ENCODE measurements at places on chromosomes 16 and 17.

DNA sequence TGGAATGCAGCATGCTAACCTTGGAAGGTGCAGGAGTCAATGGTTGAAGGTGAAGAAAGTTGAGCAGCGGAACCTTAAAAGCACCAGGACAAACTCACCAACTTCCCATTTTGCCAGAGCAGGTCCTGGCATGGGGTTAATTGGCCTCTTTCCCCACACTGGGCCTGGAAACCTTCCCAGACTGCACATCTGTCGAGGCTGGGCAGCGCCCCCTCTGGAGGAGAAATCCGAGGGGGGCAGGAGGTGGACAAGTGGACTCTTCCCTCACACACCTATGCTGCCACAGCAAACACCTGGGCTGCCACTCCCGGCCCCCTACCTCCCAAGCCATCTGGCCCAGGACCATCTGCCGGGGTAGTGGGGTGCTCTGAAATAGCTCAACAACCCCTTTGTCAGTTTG is 232.4 kb downstream of the CBLN1 start:
- DNase-seq, result no peak

GRCh38 chr17:58136669-58137279 is 11.4 kb upstream of the OR4D1 start:
- no peak for DNase-seq

- no peak for DNase-seq
Measured at GRCh38 chr16:75010427-75010826, 11.6 kb downstream of the ZNRF1 start.

- DNase-seq, result no peak
Measured at GRCh38 chr16:83433201-83433600, 374.6 kb upstream of the HSBP1 start.

DNA sequence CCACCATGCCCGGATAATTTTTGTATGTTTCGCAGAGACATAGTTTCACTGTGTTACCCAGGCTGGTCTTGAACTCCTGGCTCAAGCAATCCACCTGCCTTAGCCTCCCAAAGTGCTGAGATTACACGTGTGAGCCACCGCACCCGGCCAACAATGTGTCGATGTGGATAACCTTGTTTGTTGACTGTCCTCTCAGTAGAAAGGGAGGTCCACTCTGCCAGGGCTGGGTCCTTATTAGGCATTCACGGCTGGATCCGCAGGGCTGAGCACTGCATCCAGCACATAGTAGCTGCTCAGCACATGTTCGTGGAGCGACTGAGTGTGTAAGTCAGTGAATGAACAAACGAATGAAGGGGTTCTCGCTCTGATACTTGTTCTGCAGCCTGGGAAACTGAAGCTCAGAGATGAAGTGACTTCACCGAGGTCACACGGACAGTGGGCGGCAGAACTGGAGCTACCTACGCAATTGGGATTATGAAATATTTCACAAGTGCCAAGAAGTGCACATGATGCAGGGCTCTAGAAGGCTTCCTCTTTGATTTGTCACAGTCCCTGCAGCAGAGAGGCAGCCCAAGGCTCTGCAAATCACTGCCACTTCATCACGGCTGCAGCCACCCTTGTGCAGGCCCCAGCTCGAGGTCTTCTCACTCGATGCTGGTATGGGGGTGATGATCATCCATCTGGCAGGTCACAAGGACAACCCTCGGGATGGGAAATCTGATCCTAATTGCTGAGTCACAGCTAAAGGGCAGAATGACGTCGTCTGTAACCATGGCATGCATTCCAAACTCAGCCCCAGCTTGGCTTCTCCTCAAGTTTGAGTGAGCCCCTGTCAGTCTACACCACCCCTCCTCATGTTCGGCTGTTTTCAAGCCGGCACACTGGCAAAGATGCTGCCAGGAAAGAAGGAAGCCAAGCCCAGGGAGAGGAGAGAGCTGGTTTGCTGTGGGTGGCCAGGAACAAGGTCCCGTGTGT is 28.0 kb upstream of the SNN start:
- DNase-seq, result peak; percentile 97

GRCh38 chr16:10971560-10971961 is 27.2 kb downstream of the CLEC16A start:
- DNase-seq, result peak; percentile 92

DNA sequence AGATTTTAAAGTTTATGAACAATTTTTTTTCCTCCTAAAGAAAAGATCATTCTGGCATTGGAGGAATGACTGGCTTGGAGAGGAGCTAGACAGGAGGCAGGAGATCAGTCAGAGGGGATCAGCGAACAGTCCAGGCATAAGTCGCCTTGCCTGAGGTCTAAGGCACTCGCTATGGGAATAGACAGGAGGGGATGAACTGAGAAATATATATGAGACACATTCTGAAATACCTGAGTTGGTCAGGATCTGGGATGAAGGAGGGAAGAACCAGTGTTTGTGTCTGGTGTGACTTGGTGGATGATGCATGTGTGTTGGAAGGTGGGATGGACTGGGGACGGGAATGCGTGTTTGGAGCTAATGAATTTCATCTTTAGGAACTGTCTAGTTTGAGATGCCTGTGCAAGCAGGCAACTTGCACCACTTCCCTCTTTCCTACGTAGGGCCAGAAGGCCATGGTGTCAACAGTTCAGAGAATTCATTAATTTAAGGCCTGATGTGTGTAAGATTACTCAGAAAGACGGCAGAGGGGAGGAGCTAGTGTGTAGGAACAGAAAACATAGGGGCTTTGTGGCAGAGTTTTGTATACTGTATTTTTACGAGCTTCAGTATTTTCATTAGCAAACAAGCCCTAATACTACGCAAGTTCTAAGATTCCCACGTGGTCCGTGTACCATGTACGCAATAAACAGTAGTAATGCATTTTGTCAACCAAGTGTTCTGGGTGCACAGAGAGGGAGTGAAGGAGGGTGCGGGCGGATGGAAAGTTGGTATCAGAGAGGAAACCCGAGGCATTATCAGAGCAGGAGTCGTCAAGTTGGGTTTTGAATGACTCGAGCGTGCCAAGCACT is 825 bp downstream of the HEATR6 start:
- DNase-seq, result no peak

- no peak for DNase-seq
Measured at GRCh38 chr16:10641555-10641952, 53.2 kb downstream of the TEKT5 start.

DNA sequence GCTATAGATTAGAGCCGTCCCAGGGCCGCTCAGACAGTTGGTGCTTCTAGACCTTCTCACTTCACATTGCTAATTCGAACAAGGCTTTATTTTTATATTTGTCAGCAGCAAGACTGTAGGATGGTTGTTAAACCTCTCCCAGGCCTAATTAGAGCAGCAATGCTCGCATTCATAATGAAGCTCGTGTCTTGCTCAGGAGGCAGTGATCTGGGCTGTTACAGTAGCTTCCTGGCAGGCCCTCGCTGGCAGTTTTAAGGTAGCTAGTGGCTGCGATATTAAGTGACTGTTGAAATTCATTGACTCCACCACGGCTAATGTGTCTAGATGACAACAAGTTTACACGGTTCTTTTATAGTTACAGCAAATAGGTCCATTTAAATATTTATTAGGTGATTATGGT is 23.2 kb upstream of the ANKFN1 start:
- DNase-seq, result no peak

DNA sequence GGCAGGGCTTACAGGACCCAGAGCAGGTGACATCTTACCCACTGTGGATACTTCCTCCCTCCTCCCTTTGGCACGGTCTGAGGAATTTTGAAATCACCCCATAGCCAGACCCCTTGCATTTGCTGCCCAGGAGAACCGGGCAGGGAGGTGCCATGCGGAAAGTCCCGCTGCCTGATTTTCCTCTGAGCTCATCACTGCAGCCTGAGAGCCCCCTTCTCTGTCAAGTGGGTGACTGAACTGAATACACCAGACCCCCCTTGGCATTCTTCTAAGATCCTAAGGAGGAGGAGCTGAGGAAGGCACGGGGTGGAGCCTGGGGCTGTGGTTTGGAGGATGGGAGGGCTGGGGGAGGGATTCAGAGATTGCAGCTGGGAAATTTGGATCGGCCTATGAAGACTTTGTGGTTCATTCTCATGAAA is 173.4 kb downstream of the RAB11FIP4 start:
- no peak for DNase-seq

DNA sequence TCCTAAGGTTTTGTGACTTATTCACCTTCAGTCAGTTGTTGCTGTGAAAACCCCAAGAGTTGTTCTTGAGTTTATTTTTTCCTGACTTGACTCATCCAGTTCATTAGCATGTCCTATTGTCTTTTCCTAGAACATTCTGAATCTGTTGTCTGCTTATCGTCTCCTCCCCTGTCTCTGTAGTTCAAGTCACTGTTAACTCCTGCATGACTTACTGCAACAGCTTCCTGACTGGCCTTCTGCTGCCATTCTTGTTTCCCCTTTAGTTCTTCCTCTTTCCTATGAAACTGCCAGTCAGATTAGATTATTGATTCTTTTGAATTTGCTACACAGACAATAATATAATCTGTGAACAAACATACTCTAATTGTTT is 161.5 kb downstream of the FTO start:
- no peak for DNase-seq

DNA sequence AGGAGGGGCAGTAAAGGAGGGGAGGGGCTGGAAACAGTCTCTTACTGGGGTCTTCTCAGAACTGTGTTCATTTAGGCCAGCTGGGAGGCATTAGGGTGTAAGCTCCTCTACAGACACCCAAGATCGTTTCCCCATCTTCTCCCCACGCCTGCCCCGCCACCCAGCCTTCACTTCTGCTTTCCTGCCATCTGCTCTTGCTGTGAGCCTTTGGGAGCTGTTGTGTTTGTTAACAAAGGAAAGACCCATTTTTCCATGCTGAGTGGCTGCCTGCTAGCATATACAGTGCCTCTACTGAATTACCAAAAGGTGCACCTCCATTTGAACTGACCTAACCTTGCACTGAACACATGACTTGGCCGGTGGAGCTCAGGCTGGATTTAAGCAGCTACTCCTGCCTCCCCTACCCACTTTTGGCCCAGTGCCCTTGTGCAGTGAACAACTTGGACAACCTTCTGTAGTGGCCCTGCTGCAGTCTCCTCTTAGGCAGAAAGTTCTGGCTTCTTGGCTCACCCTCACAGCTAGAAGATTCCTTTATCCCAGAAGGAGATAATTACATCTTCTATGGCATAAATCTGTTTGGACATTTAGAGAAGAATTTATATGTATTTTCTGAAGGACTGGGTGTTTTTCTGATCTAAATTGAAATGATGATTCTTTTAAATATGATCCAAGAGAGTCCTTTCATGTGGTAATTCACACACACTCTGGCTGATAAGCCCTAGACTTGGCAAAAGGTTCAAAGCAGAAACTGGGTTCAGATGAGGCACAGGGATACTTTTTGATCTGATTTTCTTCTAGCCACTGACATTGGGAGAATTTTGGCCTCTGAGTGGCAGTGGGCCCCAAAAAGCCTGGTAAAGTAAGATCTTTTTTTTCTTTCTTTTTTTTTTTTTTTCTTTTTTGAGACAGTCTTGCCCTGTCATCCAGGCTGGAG is 81.9 kb upstream of the HNF1B start:
- no peak for DNase-seq

DNA sequence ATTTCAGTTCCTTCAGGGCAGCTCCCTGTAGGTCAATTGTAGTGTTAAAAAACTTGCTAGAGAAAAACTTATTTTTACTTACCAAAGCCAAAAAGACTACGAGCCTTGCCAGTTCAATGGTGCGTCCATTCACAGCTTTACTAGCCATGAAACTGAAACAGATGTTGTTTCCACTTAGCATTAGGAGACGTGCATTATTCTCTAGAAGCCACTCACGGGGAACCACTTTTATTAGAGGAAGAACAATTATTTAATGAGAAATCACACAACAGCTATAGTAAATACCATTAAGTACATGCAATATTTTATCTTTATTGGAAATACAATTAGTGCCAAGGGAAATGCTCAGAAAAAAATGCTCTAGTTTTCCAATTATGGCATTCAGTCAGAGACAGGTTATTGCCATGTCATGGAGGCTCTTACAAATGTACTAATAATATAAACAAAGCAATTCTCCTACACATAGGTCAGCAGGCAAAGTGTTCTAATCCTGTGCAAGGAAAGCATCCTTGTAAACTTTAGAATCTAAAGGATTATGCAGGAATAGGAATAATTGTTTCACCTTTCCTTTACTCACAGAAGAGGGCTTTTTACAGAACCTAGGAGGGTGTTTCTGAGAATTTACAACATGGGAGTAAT is 17.4 kb downstream of the LASP1NB start:
- no peak for DNase-seq

DNA sequence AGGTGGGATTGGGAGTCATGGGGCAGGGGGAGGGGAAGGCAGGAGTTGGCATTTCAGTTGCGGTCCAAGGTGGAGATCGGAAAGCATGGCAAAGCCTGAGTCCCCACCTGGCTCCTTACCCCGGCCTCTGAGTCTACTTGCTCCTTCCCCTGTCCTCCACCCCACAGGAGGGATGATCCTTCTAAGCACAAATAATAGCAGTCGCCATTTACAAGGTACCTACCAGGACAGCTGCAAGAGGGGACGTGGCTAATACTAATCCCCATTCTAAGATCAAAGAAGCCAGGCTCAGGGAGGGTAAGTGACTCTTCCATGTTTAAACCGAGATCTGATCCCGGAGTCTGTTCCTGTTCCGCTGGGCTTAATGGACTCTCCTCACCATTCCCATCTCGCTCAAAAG is 396.3 kb downstream of the SLC39A11 start:
- DNase-seq, result no peak

DNA sequence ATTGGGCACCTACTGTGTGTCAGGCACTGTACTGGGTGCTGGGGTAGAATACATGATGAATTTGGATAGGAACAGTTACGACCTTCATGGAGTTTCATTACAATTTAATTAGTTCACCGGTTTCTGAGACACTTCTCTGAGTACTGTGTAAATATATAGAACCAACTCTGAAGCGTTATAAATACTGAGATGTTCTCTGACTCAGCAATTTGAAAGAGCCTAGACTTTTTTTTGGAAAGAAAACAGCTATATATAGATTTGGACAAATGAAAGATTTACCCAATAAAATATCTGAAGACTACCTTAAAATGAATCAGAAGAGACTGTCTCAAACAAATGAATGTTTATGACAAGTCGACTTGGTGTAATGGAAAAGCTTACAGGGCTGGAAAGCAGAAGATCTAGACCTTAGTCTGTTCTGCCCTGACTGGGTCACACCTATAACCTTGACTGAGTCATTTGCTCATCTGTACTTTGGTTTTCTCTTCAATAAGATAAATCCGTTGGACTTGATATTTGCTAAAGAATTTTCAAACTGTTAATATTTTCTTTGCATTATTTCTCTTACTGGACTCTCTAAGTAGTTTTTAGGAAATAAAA is 4.6 kb upstream of the GAN start:
- no peak for DNase-seq

GRCh38 chr16:85947230-85948137 is 48.5 kb downstream of the IRF8 start:
- no peak for DNase-seq

Data from AG09309 (cell line).